ENCODE measurements at places on chromosomes 3 and 15.

- DNase-seq, result no peak
Observed at GRCh38 chr15:39583596-39584265, 2.9 kb downstream of the THBS1 start.

- DNase-seq, result no peak
Observed at GRCh38 chr3:81295906-81296577, 465.4 kb downstream of the GBE1 start.

- DNase-seq, result no peak
Observed at GRCh38 chr15:96595951-96596350, 265.5 kb downstream of the NR2F2 start.

DNA sequence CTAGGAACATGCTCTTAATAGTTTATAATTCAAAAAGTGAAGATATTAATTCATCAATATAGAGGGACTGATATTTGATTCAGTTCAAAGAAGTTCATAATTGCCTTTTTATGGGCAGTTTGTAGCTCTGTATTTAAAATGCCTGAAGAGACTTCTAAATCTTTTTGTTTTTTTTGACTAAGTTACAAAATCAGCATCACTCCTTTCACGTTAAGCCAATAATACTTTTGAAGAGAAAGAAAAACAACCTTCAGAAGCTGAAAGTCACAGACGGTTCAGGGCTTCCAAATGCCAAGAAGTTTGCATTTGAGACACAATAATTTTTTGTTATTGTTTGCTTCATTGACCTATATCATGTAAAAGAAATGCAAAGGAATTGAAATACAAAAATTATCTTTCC lies 394.6 kb upstream of the NR2F2 start:
- no peak for DNase-seq

GRCh38 chr3:179542375-179542774 lies 20.4 kb upstream of the ACTL6A start:
- no peak for DNase-seq

GRCh38 chr15:74812533-74812932 lies at the start of gene LMAN1L:
Gene LMAN1L, plus strand, starts transcription at chr15:74812835. Its CDS starts 20 bp downstream, at chr15:74812855.
- no peak for DNase-seq

DNA sequence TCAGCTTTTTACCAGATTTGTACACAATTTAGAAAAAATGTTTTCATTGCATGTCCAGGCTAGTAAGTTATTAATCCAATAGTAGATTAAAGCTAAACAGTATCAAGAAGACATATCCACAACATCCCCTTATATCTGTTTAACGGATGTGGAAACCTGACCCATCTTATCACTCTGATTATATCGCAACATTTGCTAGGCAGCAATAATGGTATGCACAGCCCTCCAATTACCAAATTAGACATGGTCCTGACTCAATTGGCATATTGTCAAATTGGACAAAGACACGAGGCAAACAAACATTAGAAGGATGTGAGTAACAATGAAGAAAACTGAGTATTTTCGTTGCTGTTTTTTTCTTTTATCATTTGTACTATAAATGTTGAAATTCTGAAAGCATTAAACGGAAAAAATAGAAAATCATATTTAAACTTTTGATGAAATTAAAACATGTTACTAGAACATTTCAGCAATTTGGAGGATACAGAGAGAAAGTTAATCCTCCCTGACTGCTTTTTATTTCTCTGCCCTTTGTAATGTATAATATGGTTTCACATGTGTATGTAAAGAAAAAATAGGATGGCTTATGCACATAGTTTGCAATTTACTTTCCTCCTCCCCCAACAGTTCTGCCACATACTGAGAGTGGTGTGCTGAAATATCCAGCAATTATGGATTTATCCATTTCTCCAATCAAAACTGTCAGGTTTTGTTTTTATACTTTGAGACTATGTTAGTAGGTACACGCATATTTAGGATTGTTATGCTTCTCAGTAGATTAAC lies 633.7 kb downstream of the ZIC1 start:
- DNase-seq, result no peak

DNA sequence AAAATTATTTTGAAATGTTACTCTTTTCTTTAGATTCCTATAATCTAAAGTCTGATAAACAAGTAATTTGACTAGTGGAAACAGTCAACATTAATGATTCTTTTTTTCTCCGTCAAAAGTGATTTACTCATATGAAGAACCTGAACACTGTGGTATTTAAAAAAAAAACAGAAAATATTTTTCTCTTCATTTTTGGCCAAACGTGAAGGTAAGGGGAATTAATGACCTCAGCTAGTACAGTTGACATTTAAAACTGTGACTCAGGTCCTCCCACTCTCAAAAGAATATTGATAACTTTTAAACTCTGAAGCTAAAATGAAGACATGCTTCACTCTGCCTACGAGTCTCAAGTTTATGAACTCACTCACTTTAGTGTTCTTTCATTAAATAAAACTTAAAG lies 34.5 kb downstream of the TIGIT start:
- DNase-seq, result no peak

GRCh38 chr15:26391567-26392194 lies 381.2 kb downstream of the GABRB3 start:
- DNase-seq, result no peak

DNA sequence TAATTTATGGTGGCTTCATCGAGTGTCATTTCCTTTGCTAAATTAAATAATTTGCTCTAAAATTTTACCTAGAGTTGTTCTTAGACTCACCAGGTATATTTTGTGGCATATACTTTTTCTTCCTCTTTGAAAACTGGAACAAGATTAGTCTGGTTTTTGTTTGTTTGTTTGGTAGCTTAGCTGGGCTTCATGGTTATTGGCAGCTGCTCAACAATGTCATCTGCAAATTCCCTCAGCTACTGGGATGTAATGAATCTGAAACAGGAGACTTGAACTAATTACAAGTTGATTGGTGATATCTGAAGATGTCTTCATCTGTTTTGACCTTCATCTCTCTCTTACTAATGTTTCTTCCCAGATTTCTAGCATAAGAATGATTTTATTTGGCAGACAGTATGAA lies 270.5 kb upstream of the P2RY1 start:
- DNase-seq, result no peak

- DNase-seq, result no peak
Observed at GRCh38 chr15:37733628-37734027, 200.8 kb upstream of the TMCO5A start.

- no peak for DNase-seq
Observed at GRCh38 chr3:134753999-134754742, 40.9 kb upstream of the EPHB1 start.

- no peak for DNase-seq
Observed at GRCh38 chr15:72285927-72286516, 13.7 kb upstream of the PARP6 start.

DNA sequence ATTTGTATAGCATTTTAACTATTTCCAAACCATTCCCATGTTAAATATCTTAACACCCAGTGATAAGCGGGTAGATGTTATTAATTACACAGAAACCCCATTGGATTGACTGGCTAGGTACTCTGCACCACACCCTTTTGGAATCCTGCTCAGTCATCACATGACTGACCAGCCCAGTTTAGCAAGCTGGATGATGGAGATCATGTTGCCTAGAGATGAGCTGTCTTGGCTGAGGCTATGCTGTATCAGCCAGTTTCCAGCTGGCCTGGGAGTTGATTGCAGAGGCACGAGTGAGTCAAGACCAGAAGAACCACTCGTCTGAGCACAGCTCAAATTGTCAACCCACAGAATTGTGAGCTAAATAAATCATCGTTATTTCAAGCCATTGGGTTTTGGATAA lies 124.6 kb downstream of the ZNF621 start:
- DNase-seq, result no peak

GRCh38 chr15:100730655-100731266 lies 128.4 kb downstream of the ASB7 start:
- DNase-seq, result no peak

- DNase-seq, result peak; percentile 51
Observed at GRCh38 chr3:184583578-184584451, 22.2 kb downstream of the EPHB3 start.

DNA sequence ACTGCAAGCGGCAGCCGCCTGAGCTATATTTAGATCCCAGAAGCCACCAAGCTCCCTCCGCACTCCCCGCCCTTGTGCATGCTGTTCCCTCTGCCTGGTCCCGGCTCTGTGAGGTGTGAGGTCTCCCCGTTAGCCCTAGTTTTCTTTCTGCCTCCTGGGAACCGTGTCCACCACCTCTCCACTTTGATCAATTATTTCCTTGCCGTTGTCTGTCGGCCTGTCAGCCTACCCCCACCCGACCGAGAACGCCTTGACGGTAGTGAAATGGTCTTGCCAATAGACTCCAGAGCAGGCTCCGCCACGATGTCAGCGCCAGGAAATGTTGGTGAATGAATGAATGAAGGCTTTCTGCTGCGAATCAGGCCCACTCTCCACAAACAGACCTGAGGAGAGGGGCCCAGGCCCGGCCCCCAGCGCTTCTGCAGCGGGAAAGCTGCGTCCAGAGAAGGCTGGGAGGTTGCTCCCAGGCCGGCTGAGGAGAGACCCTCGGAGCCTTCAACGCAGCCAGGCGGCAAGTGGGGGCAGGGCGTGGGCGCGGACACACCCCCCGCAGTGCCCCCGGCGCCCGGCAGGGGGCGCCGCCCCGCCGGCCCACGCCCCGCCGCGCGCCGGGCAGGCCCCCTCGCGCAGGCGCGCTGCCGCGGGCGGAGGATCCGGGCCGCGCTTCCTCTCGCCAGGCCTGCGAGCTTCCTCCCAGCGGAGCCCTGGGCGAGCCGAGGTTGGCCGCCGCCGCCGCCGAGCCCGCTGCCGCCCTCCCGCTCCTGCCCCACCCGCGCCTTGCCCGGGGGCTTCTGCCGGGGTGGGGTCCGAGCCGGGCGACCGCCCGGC lies at the start of gene CSK:
TSS of gene CSK (plus strand) at position 650 of the 828 bp plus-strand sequence. CDS start 16,218 bp downstream, outside the sequence.
- peak; percentile 28 for DNase-seq

- no peak for DNase-seq
Observed at GRCh38 chr3:133833267-133833666, 27.7 kb downstream of the SRPRB start.

- no peak for DNase-seq
Observed at GRCh38 chr3:64074060-64074459, 50.8 kb upstream of the PSMD6 start.

GRCh38 chr3:155407331-155407730 lies 113.8 kb upstream of the STRIT1 start:
- DNase-seq, result no peak

DNA sequence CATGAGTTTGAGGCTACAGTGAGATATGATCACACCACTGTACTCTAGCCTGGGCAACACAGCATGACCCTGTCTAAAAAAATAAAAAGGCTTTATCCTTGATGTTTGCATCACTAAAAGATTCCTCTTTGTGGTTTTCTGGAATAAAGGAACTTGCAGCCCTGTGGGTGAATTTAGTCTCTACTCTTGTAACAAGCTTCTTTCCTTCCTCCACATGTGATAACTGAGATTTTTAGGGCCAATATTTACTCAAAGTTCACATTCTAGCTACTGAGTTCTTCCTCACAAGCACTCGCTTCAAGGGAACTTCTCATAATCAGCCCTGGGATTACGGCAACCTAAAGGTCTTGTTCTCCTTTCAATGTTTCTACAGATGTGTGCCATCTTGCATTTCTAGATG lies 24.6 kb downstream of the COMMD2 start:
- DNase-seq, result no peak

- no peak for DNase-seq
Observed at GRCh38 chr3:192564611-192565010, 162.7 kb downstream of the FGF12 start.

DNA sequence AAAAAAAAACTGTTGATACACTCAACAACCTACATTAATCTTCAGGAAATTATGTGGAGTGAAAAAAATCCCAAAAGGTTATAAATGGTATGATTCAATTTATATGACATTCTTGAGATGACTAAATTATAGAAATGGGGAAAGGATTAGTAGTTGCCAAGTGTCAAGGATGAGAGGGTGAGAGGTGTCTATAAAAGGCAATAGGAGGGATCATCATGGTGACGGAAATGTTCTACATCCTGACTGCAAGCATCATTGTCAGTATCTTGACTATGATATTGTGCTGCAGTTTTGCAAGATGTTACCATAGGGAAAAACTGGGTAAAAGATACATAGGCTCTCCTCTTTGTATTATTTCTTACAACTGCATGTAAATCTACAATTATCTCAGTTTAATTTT lies 125.6 kb downstream of the FRMD5 start:
- DNase-seq, result no peak

DNA sequence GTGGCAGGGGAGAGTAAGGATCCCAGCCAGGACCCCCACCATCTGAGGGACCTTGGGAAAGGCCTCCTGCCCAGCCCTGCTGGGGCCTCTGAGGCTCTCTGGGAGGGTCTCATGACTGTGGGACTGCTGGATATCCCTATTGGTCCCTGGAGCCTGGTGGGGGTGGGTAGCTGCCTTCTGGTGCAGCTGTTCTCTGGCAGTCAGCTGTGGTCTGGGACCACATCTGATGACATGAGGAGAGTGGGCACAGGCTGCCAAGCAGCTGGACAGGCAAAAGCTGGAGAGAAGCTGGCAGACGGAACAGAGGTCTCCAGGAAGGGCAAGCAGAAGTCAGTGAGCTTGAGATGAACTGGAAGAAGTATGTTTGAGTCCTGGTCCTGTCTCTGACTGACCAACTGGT lies 22.4 kb downstream of the PLEKHO2 start:
- DNase-seq, result no peak

- no peak for DNase-seq
Observed at GRCh38 chr3:187181454-187182170, 15.7 kb upstream of the RTP1 start.

GRCh38 chr3:166435469-166436057 lies 598.3 kb upstream of the BCHE start:
- DNase-seq, result no peak

GRCh38 chr3:129602309-129602708 lies 4.2 kb downstream of the PLXND1 start:
- DNase-seq, result no peak

- no peak for DNase-seq
Observed at GRCh38 chr3:3127432-3128010, 781 bp downstream of the TRNT1 start.

DNA sequence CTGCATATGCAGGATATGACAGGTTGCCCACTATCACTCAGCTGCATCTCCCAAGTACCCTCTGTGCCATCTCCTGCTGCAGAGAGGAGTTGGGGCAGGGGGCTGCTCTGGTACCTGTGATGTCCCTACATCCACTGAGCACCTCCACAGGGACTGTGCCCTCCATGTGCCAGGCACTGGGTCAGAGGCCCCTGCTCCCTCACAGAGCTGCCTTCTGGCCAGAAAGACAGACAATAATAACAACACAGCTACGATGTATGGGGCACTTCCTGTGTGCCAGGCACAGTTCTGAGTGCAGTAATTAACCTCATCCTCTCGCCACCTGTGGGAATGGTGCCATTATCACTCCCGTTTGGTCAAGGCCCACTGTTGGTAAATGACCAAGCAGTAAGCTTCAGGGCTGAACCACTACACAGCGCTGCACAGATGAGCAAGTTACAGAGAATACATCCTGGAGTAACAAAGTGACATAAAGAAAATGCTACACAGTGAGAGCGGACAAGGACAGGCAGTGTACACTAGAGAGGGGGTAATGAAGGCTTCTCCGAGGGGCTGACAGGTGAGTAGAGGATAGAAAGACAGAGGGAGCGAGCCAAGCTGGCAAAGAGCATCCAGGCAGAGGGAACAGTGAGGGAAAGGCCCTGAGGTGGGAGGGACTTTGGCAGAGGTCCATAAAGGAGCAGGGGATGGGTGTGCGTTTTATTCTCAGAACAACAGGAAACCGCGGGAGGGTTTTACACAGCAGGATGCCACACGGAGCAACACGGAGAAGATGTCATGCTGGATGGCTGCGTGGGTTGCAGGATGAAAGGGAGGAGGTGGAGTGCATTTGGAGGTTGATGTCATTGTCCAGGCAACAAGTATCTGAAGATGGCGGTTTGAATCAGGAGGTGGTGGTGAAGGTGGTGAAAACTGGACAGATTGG lies 13.6 kb downstream of the WNT7A start:
- DNase-seq, result no peak

GRCh38 chr15:94272251-94272898 lies 41.0 kb downstream of the MCTP2 start:
- no peak for DNase-seq

GRCh38 chr3:143731320-143731719 lies 116.9 kb downstream of the SLC9A9 start:
- no peak for DNase-seq
